Progenitor cell of endocrine pancreas (in vitro differentiated cells): ENCODE measurements at places on chromosomes 2 and 18. TPM values are rescaled to one million over a fixed set of nuclear protein-coding genes. Genes with fewer than 3 reads are reported as not detected.

- no peak for DNase-seq
Measured at GRCh38 chr18:43134876-43135275, 19.4 kb upstream of the RIT2 start.

GRCh38 chr18:25518716-25519053 is 166.7 kb upstream of the ZNF521 start:
- no peak for DNase-seq

DNA sequence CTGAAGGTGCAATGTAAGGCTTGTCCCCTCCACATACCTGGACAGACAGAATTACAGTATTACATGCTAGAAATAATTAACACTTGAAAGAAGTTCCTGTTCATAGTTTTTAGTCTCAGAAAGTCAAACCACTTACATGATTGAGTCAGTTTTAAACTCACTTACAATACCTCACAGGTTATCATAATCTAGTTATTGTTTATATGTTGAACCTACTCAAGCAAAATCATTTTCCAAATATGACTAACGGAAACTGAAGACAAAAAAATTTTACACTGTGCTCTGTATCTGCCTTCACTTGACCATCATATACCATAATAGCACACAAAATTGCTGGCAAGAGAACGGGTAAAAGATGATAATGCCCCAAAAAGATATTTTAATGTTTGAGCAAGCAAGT is 78.5 kb downstream of the ATL2 start:
- DNase-seq = no peak

- DNase-seq = no peak
Measured at GRCh38 chr2:40095000-40095399, 315.9 kb upstream of the THUMPD2 start.

GRCh38 chr2:69554981-69555380 is 88.6 kb downstream of the AAK1 start:
- DNase-seq = no peak

Gene SGO2
- 13.1 and 14.1 TPM in 2 replicates for total RNA-seq

Gene ERFE
- 0.91 and 1.3 TPM in 2 replicates for total RNA-seq
